ENCODE measurements at places on chromosomes 4 and X.

- DNase-seq: peak; percentile 63
Observed at GRCh38 chrX:150508451-150509367, 59.7 kb upstream of the MTM1 start.

GRCh38 chr4:31530555-31530954, 810.4 kb downstream of the PCDH7 start:
- DNase-seq: no peak

DNA sequence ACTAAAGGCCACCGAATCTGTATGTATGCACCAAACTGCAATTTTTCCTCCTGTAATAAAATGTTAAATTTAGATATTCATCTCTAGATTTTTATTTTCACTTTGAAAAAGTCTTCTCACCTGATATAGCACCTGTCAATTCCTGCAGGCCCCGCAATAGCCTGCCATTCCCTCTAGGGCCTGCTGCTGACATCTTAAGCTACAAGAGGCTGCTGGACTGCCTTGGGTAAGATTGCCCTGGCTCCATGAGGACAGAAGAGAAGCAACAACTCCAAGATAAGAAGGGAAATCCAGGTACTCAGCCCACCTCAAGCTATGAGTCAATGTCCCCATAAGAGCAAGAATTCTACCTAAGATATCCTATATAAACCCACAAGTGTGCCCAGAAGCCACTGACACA, 230.2 kb upstream of the AGTR2 start:
- DNase-seq: no peak

GRCh38 chr4:139084804-139085093, 69.2 kb downstream of the NOCT start:
- peak; percentile 16 for DNase-seq

DNA sequence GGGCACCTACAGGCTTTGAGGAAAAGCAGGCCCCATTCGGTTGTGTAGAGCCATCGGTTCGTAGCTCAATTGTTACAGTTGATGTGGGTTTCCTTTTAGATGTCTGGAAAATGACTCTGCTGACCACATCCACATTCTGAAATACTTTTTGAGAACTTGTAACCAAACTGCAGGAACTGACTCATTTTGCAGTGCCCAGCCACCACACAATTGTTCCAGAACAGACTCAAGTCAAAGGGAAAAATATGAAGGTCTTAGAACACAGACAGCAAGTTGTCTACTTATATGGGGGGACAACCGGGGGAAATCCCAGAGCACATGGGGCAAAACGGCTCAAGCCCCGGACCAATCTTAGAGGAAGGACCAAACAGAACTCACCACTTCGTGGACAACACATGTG, 557.6 kb upstream of the DIPK2B start:
- peak; percentile 88 for DNase-seq

DNA sequence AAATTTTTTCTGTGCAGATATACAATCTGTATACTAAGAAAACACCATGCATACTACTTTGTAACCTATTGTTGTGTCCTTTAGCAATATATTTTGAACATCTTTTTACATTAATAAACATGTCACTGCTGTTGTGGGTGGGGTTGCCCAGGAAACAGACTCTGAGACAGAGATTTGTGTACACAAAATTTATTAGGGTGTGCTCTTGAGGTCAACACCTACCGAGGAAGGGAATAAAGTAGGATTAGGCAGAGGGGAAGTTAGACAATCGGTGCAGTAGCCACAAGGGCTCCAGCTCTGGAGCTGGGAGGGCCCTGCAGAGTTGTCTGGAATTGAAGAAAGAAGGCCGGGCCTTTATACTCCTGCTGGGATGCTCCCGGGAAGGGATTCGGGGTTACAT, 56.4 kb downstream of the CXorf58 start:
- DNase-seq: no peak

DNA sequence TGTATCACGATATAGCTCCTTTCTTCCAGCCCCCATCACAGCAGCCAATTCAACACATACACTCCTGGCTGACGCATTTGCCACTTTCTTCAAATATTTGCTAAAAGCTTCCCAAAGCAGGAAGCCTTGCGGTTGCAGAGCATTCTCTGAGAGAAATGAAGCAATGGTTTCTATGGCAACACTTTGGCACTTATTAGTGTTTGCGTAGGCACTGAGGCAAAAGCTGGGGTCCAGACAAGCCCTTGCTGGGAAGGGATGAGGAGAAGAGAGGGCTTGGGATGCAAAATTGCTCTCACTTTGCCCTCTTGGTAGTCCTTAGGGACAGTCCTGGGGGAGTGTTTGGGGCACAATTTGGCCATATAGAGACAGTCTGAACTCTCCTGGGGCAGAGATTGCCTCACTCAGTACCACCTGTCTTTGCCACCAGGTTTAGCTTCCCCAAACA, 55.0 kb upstream of the PAK3 start:
- DNase-seq: peak; percentile 88

GRCh38 chrX:148865277-148866210, 365.1 kb downstream of the AFF2 start:
- DNase-seq: no peak

- DNase-seq: no peak
Observed at GRCh38 chrX:106510713-106511403, 100.9 kb upstream of the RADX start.

DNA sequence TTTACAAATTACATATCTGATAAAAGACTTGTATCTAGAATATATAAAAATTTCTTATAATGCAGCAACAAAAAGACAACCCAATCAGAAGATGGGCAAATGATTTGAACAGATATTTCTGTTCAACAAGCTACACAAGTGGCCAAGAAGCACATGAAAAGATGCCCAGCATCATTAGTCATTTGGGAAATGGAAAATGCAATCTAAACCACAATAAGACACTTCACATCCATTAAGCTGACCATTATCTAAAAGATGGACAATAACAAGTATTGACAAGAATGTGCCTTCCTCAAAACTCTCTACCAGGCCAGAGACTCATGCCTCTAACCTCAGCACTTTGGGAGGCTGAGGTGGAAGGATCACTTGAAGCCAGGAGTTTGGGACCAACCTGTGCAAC, 53.9 kb downstream of the SPINK2 start:
- no peak for DNase-seq

DNA sequence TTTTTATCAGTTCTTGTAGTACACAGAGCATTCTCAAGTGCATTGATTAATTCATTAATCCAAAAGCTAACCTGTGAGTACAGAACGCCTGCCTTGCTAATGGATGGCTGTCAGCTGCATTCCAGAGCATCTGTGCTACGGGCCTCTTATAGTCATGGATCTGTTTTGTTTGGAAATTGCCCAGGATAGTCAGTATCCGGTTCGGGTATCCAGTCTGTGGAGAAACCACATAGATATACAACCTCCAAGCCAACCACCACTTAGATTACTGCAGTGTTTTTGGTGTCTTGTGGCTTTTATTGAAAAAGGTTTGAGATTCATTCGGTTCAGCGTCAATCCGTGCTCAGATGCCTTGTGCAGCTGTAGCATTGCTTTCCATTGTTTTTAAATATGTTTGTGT, 4.0 kb downstream of the LAP3 start:
- DNase-seq: peak; percentile 44

- DNase-seq: no peak
Observed at GRCh38 chr4:175702703-175703102, 109.4 kb downstream of the GPM6A start.

GRCh38 chr4:96558466-96558865, 718.6 kb downstream of the PDHA2 start:
- peak; percentile 1 for DNase-seq

DNA sequence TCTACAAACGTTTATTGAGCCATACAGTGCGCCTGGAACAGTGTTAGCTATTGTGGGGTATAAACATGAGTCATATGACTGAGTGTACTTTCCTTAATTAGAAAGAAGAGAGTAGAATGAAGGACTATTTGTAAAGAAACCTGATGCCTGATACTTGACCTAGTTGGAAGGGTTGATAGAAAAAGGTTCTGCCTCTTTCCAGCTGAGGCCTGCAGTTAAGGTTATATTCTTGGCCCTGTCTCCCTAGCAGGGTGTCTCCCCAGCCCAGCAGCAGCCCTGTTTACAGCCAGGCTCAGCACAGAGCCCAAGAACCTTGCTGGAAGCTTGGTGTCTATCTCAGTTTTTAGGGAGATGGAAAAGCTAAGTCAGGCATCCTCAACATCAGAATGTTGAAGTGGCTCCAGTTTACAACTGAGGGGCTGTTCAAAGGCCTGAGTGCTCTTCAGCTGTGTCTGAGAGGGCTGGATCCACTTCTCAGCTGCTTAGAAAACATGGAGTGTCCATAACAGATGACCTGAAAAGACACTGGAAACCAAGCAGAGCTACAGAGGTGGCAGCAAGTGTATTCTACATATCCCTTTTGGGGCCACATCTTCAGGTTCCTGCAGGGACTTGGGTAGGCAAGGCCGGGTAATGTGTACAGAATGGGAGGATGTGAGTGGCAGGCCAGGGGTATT, 21.6 kb downstream of the NYX start:
- DNase-seq: peak; percentile 16

- no peak for DNase-seq
Observed at GRCh38 chr4:172344308-172344938, 531.2 kb downstream of the GALNTL6 start.

GRCh38 chrX:100477958-100478357, 67.9 kb upstream of the PCDH19 start:
- no peak for DNase-seq

- DNase-seq: no peak
Observed at GRCh38 chr4:544386-545105, 31.5 kb downstream of the TMEM271 start.

DNA sequence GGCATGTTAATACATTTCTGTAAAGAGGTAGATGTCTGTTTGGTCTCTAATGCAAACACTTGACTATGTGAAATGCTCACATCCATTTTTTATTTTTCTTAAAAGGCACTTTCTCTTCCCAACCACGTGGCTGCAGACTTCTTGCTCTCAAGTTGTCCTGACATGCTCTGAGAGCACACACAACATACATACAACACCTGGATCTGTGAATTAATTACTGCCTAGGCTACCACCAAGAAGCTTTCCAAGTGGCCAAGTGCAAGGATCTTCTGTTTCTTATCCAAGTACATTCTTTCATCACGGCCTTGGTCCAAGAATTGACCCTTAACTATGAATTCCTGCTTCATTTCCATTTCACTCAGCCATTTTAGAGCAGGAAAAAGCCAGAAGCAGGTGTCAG, 110.8 kb downstream of the SPRY1 start:
- DNase-seq: no peak

GRCh38 chr4:63459329-63459728, 949.9 kb downstream of the TECRL start:
- DNase-seq: no peak

GRCh38 chr4:105306158-105306781, 159.6 kb downstream of the TET2 start:
- DNase-seq: peak; percentile 2

- no peak for DNase-seq
Observed at GRCh38 chrX:316351-317325, 2.0 kb downstream of the GTPBP6 start.

DNA sequence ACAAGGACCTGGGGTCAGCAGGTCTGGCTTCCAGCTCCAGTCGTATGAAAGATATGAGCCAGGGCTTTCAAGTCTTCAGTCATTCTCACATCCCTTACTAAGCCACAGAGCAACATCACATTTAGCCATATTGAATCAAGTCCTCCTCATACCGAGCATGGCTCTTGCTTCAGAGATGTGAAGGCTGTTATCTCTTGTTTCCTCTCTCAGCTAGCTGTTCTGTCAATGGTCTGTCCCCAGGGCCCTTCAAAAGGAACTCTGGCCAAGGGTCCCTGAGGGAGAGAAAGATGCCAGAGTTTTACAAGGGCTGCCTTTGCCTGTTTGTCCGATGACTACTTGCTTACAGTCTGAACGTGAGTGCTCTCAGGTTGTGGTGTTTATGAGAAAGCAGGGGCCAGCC, 30.5 kb downstream of the DOCK11 start:
- DNase-seq: no peak

DNA sequence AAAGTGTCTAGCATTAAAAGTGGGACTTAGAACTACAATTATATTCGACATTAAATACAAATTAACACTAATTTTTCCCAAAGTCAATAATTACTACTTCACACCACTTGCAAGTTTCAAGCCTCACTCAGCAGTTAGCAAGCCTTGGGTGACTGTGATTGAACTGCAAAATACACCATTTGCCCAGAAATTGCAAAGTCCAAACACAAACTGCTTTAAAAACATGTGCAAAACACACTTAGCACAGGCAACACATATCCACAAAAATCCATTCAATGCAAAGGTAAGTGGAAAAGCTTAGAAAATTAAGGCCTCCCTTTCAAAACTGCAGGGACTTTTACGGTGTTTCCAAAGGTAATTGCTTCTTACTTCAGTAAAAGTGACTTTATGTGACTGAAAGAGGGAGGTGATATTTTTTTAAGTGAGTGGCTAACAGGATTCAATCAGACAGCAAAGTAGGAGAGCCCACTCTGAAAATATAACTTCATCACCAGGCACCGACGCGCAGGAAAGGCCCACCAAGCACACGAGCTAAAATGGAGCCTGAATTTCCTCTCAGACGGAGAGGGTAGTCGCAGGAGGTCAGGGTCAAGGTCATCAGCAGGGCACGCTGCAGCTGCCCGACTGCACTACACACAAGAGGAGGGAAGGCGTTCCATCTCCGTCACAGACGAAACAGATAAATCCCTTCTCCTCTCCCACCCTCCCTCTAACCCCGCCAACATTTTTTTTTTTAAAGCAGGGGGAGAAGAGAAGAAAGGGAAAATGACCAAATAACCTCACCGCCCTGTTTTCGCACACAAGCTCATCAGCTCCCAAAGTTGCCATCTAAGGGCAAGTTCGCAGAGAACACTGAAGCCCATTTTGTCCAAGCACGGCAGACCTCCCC, 3.1 kb downstream of the ZNF827 start:
- peak; percentile 33 for DNase-seq

GRCh38 chrX:16586377-16587112, 63.4 kb upstream of the S100G start:
- no peak for DNase-seq

DNA sequence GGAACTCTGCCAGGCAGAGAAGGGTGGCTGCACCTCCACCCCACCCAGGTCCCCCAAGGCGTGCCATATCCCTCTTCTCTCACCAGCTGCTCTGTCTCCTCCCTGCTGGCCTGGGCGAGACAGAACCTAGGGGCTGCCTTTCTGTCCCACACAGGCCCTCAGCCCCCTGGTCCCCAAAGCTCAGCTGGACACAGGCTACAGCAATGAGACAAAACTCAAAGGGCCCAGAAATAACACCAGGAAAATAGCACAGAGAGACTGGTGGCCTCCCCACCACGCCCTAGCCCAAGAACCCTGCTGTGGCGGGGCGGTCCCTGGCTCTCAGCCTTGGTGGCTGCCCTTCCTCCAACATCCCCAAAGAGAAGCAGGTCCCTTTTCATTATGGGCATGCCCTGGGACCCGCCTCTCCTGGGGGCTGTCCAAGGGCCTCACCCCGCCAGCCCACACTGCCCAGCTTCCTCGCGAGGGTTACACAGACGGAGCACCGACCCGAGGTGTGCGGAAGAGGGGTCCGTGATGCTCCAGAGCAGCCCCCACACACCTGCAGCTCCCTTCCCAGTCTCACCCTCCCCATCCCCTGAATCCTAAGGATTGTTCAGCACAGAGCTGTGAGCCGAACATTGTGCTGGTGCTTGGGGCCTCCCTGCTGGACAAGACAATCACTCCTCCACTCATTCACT, 67.7 kb upstream of the HMX1 start:
- no peak for DNase-seq

Data from fibroblast of pulmonary artery (primary cell).